ENCODE measurements at places on chromosomes 13 and 19.

GRCh38 chr13:30690282-30691188 lies 44.8 kb upstream of the ALOX5AP start:
- DNase-seq: peak; percentile 51

DNA sequence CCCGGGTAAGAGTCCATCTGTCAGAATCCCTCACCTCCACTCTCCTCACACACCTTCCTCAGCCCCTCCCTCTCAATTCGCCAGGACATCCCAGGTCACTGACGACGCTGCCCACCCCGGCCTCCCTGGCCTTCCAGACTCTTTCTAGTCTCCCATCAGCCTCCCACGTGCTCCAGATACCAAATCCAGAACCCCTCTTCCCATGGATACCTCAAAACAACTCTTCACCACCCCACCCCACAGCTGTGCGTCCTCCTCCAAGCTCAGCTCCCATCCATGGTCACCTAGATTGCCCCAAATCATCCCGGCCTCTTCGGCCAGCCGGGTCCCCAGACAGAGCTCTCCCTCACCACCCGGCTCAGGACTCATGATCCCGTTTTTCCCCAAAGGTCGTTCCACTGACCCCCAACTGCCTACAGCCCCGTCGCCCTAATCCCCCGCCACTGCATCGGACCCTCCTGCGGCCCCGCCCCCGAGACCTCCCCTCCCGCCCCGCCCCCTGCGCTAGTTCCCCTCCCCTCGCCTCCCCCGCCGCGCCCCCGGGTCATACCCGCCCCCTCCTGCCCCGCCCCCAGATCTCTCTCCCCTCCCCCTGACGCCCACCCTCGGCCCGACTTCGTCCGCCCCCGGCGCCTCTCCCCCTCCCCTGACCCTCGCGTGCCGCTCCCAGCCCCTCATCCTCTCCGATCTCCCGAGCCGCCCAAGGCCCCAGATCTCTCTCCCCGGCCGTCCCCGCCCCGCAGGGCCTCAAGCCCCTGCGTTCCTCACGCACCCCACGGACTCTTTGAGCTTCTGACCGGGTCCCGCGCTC lies 546 bp downstream of the UBXN6 start:
- DNase-seq: no peak

DNA sequence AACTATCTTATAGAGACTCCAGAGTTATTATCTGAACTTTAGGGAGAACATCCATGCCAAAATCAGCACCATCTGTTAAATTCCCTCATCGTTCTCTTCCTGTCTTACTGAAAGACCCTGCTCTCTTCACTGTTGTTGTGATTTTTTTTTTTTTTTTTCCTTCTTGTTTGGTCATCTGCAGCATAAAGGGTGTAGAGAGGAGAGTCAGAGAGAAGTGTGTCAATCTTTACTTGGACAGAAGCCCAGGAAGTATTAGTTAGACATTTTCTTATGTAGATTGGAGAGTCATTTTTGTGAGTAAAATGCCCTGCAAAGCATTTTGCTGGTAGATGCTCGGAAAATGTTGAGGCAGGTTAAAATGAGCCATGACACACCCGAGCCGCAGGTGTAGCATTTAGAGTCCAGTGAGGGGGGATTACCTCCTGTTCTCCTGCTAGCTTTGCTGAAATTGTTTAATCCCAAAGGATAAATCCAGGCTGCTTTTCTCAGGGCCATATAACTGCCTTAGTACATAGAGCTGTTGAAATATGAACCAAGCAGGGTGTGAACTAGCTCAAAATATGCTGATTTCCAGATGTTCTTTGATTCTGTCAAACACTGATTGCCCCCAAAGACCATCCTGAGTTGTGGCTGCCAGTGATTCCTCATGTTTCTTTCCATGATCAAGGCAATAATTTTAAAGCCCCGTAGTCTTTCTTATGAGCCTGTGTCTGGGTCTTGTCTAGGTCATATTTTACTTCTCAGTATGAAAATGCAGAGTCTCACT lies 143.5 kb downstream of the DCT start:
- DNase-seq: peak; percentile 52

DNA sequence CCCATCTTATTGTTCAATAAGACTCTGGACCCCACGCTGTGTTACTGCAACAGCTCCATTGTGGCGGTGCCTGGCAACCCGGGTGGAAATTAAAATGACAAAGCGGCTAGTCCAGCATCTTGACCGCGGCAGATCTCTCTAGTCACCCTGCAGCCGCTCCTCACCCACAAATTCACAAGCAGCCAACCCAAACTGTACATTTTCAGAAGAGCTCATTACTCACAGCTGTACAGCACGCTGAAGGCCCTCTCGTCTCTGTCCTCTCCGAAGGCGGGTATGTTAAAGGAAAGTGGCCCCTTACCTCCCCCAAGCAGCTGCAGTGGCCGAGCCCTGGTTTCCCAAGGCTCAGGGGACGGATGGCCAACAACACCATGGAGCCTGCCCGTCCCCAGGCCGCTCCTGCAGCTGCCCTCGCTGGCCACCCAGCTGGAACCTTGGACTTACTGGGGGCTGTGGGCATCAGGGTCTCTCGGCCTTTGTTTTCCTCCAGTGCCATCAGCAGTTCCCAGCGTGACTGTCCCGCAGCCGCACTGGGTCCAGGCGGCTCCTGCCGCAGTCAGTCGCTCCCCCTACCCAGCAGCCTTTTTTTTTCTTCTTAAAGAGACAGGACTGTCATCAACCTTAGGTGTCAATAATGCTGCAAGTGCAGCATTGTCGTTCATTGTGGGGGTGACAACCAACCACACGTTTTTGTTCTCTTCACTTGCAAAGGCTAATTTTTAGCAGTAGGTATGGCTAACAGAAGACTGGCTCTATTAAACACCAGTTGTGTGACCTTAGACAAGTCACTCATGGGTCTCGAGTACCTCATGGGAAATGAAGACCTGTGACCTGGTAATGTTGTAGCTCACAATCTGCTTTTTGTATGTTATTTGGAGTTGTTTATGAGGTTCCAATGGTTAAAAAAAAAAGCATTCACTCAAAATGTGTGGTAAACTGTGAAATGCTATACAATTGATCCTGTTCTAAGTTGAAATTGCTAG lies at the start of gene SACS:
Gene SACS (minus strand): TSS at position 532 of the 983 bp plus-strand sequence. CDS start 22,463 bp downstream, outside the sequence.
- peak; percentile 68 for DNase-seq

DNA sequence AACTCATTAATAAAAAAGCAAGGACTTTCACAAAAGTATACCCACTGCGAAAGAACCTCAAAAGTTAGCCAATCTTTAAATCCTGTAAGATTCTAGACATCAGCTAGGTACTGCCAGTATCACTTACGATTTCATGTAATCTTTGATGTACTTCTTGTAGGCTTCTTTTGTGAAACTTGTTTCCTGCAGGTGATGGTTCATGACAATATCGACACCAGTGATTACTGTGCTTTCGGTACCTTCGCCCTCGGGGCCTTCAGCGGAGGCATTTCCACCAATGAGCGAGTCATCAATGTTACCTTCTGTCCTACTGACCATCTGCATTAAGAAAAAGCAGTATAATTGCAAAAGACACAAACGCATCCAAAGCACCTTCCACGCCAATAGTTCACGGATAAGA lies 1.1 kb downstream of the TPT1 start:
- no peak for DNase-seq

DNA sequence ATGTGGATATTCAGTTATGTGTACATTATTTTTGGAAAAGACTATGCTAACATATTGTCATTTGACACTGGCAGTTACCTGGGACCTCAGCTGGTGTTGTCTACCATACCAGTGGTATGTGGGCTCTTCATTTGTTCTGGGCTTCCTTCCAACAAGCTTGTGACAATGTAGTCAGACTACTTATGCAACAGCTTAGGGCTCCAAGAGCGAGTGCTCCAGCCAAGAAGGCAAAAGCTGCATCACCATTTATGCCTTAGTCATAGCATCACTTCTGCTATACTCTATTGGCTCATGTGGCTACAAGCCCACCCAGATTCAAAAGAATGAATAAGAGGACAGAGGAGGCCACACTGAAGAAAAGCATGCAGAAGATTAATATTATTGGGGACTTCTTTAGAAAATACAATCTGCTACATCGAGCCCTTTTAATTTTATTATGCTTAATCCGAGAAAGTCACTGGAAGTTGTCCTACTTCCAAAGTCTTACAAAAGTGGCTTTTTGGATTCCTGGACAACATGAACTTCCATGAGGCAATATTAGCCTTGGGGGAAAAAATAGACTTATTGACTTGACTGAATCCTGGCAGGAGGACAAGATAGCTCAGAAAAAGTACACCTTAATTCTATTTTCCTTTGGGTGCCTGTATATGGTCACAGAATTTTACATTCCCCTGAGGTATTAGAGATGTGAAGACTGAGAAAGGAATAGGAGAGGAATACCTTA lies 529.4 kb upstream of the HTR2A start:
- DNase-seq: peak; percentile 67

DNA sequence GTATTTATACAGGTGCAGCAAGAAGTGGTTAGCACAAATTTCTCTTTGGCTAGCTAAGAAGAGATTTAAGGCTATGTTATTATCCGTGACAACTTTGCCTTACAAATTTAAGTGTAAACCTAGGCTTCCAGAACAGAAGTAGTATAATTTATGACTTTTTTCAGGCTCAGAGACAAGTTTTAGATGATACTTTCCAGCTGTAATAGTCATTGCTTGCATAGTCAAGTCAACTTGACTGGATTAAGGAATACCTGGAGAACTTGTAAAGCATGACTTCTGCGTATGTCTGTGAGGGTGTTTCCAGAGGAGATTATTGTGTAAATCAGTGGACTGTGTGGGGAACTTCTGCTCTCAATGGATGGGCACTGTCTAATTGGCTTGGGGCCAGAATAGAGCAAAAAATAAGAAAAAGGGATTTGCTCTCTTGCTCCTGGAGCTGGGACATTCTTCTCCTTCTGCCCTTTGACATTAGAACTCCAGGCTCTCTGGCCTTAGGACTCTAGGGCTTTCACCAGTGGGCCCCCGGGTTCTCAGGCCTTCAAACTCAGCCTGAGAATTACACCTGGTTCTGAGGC lies 33.0 kb downstream of the CYSLTR2 start:
- no peak for DNase-seq

GRCh38 chr19:37989855-37990254 lies 82.8 kb downstream of the SIPA1L3 start:
- DNase-seq: no peak

- DNase-seq: no peak
Observed at GRCh38 chr13:46295491-46296114, 83.9 kb downstream of the LRRC63 start.

DNA sequence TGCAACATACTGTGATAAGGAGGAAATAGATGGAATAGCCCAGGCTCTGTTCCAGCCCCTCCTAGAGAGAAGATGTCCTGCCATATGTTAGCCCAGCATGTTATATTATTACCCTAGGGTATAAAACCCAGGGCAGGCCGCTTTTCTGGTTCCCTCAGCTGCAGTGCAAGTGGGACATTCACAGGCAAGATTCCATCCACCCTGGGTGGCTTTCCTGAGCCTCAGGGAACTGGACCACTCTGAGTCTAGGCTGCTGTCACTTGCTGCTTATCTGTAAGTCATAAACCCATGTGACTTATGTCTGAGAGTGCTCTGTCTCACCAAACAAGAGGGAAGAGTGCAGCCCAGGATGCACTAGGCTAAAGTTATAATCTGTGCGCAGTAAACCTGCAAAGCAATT lies 413.2 kb downstream of the MZT1 start:
- no peak for DNase-seq

- no peak for DNase-seq
Observed at GRCh38 chr13:25874064-25874737, 177.6 kb downstream of the SHISA2 start.

- DNase-seq: peak; percentile 41
Observed at GRCh38 chr19:51978882-51979281, 7.8 kb downstream of the ZNF350 start.
